Neural crest cell (in vitro differentiated cells): ENCODE measurements at places on chromosomes 4 and X.

GRCh38 chr4:148116969-148117368, 325.2 kb downstream of the NR3C2 start:
- no peak for DNase-seq

DNA sequence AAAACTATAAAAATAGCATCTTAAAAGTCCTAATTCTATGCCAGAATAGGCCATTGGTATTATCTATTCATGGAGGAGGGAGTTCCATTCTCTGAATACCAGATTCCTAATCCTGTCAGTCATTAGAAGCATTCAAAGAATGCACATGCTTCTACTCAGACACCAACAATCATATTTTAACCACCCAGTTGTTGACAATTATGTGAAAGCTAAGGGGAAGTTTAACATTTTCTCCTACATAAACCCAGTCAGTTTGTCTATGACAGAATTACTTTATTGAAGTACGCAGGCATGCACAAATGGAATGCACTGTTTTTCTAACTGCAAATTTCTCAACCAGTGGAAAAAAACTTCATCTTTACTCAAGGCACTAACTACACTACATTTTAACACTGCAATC, 69.6 kb upstream of the MTNR1A start:
- DNase-seq = no peak

DNA sequence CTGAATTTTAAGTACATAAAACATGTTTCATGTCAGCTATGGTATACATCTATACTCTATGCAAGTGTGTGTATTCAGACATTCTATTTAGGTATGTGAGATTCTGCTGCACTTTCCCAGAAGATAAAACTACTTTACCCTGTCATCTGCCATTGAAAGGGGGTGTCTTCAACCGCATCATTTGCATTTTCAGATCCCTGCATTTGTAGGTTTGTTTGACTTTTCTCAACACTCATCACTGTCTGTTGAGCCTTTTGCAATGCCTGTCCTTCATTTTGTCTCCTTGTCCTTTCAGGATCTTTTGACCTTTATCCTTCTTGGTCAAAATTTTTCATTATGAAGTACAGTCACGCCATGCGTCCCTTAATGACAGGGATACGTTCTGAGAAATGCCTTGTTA, 103.5 kb downstream of the TMA16 start:
- DNase-seq = no peak

DNA sequence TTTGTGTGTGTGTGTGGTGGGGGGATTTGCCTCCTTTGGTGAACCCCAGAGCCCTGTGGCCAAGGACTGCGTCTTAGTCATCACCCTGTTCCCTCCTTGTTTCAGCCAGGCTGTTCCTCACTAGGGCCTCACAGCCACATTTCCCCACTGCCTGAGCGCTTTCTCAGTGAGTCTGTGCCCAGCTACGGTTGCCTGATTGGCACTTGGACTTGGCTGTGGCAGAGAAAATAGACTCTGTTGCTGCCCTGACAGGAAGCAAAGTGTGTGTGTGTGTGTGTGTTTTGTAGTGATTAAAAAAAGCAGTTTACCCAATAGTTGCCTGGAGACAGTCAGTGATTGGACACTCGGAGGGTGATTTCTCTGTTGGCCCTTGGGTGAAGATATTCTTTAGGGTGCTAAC, 113.0 kb downstream of the UCHL1 start:
- DNase-seq = no peak

- no peak for DNase-seq
Observed at GRCh38 chr4:43357252-43357974, 464.9 kb downstream of the GRXCR1 start.

DNA sequence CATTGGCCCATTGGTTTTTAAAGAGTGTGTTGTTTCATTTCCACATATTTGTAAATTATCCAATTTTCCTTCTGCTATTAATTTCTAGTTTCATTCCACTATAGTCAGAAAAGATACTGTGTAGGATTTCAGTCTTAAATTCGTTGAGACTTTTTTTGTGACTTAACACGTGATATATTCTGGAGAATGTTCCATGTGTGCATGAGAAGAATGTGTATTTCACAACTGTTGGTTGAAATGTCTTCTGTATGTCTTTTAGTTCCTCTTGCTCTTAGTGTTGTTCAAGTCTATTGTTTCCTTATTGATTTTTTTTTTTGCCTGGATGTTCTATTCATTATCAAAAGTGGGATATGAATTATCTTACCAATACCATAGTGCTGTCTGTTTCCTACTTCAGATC, 606.9 kb downstream of the RPA4 start:
- DNase-seq = no peak

- no peak for DNase-seq
Observed at GRCh38 chr4:155974996-155975395, 21.3 kb upstream of the CTSO start.

DNA sequence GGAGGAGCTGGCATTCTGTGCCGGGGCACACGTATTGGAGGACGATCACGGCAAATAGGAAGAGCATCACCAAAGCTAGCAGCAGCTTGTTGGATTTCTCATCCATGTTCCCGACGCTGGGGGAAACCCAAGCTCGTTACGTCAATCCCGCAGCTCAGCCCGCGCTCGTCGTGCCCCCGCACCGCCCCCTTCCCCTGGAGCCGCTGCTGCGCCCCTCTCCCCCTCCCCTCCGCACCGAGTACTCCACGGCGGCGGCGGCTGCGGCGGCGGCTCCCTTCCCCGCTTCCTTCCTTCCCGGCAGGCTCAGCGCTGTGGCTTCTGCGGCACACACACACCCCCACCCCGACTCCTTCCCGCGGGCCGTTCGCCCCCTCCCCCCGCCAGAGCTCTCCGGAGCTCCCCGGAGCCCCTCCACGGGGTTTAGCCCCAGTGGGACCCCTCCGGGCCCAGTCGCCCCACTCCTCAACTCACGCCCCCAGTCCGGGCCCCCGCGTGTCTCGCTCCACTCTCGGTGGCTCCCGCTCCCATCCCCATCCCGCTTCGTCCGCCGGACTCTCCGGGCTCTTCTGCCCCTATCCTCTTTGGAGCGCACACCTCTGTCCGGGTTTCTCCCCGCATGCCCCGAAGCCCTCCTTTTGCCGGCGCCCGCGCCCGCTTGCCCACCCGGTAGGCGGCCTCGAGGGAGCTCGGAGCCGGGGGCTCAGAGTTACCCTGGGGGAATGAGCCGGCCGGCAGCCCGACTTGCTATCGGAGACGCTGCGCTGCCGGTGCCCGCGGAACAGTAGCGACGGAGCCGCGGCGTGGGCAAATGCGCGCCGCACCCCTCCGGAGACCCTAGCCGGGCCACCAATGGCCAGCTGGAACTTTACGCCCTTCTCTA, 978 bp downstream of the HS6ST2 start:
- peak; percentile 56 for DNase-seq

GRCh38 chr4:127668770-127669169, 36.0 kb downstream of the INTU start:
- DNase-seq = no peak

DNA sequence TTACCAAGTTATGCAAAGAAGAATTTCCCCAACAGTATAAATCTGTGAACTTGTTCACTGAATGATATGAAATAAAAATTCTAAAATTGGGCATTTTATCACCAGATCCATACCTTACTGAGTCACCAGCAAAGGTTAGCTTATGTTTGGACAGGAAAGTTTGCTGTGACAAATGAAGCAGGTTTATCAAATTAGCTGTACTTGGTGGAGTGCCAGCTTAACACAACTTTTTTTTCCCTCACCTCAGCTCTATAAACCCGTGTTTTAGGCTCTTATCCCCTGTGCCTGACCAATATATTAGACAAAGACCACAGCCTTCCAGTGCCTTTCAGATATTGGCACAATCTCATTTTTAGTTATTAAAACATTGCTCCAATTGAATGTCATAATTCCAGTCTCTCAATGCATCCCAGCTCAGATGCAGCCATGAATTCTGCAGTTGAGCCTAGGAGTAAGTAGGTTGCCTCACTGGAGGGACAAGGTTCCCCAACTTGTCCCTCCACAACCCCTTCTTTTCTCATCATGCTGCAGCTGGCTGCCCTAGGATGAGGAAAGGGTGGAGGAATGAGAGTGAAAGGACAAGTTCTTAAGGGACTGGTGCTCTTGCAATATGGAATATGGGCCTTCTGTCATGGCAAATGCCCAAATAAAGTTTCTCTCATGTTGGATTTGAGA, 27.0 kb upstream of the PDGFC start:
- DNase-seq = no peak

DNA sequence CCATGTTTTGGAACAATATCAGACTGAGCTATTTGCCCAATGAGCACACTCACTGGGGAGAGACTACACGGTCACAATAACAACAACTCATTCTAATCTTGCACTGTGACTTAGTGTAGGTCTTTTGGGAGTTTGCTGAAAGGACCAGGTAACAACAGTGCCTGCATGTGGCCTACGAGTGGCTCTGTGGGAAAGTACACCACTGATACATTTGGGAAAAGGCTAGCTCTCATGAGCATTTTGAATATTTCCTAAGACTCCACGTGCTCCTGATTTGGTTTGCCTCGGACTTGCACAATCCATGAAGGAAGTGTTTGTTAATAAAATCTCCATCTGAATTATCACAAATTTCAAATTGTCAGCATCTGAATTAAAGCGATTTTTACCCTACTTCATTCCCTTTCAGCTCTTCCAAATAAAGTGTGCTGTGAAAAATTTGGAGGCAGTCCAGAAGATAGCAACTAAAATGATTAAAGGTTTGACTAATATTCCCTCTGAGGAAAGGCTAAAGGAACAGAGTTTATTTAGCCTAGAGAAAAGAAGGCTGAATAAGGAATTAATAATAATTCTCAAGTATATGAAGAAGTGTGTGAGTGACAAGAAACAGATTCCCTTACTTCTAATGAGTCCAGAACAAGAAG, 406.4 kb downstream of the PPARGC1A start:
- no peak for DNase-seq

DNA sequence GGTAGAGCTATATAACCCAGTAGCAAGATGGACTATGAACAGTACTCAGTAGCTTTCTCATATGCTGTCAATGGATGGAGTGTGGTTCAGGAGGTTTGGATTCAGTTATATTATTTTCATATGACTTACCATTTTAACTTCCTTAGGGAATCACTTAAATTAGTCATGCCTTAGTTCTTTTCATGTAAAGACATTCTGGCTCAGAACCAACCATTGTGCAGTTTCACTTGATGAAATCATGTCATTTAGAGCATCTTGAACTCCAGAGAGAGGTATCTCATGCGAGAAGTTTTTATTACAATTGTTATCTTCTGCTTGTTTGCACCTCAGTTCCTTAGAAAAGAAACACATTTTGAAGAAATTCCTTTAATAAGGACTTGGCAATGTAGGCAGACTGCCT, 55.8 kb downstream of the IL1RAPL2 start:
- no peak for DNase-seq

DNA sequence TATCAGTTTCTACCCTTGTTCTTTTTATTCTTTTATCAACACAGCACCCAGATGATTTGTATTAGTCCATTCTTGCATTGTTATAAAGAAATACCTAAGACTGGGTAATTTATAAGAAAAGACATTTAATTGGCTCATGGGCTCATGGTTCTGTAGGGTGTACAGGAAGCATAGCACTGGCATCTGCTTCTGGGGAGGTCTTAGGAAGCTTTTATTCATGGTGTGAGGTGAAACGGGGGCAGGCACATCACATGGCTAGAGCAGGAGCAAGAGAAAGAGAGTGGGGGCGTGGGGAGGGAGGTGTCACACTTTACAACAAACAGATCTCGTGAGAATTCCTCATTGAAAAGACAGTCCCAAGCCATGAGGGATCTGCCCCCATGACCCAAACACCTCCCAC, 285.3 kb downstream of the SMARCA1 start:
- DNase-seq = no peak

- DNase-seq = no peak
Observed at GRCh38 chr4:2712261-2712842, 43.8 kb downstream of the TNIP2 start.

- no peak for DNase-seq
Observed at GRCh38 chr4:147780137-147780777, 48.4 kb downstream of the ARHGAP10 start.

- DNase-seq = no peak
Observed at GRCh38 chr4:185683222-185683621, 128.8 kb downstream of the SORBS2 start.

DNA sequence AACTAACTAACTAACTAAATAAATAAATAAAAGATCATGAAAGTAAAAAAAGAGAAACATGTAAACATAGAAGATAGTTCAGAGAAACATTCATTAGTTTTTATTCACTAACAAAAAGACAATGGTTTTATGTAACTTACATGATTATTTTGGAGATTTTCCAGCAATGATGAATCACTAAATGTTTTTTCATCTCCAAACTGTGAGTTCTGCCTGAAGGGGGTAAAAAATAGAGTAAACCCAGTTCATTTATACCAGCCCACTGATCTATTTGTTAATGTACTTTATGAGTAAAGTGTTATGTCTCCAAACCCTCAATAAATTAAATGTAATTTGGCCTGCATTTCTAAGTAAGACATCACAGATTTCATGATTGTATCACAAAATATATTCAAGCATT, 101.1 kb downstream of the ATP8A1 start:
- DNase-seq = no peak

- no peak for DNase-seq
Observed at GRCh38 chr4:150983851-150984250, 31.2 kb downstream of the LRBA start.
